Tibial artery (tissue), 4 donors: ENCODE measurements at places on chromosomes 13 and 19.

DNA sequence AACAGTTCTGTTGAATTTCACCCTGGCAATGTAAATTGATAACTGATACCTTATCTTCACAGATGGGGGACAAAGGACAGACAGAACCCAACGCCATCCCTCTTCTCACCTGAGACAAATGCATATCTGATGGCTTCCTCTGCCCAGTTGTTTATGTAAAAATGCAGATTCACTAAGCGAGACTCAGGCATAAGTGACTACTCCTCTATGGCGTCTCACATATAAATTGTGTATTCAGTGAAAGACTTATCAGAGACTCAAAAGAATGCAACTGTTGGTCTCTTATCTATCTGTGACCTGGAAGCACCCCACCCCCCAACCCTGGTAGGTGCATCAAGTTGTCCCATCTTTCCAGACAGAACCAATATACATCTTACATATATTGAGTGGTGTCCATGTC, 13.3 kb upstream of the CALM3 start:
- no peak for DNase-seq

- no peak for DNase-seq
These were observed 59.6 kb downstream of the RBM26 start for GRCh38 chr13:79346300-79346914.

- no peak for DNase-seq
These were observed 2.1 kb downstream of the P2RY11 start for GRCh38 chr19:10113592-10113963.

GRCh38 chr13:20714161-20714560, 10.7 kb downstream of the IL17D start:
- DNase-seq: no peak

DNA sequence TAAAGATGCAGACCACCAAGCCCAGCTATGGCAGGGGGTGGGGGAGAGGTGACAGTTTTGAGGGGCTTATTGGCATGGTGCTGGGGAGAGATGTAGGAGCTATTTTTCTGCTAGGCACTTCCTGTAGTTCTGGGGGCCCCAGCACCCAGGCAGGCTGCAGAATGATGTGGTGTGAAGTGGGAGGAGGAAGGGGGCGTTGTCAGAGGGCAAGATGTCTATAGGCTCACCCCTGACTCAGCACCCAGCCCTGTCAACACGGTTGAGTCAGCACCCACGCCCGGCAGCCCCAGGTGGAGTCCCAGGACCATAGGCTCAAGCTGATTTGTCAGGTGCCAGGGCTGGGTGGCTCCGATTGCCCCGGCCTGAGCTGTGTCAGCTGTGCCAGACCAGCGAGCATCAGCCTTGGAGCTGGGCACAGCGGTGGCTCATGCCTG, 5.8 kb downstream of the KLF2 start:
- DNase-seq: peak; percentile 58

DNA sequence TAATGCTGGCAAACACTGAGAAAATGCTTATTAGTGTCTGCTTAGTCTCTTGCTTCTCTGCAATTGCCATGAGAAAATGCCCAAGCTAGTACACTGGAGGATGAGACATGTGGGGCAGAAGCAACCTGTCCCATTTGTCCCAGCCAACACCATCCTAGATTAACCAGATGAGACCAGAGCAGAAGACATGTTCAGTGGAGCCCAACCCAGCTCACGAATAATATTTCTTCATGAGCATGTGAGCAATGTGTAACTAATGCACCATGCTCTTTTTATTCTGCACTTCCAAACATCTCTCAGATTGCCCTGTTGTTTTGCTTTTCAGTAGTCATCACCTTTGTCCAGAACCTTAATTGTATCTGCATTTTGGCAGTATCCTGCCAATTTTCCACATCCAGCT, 21.4 kb downstream of the KL start:
- DNase-seq: no peak

GRCh38 chr19:44212866-44213346, 574 bp downstream of the ZNF227 start:
- DNase-seq: no peak

DNA sequence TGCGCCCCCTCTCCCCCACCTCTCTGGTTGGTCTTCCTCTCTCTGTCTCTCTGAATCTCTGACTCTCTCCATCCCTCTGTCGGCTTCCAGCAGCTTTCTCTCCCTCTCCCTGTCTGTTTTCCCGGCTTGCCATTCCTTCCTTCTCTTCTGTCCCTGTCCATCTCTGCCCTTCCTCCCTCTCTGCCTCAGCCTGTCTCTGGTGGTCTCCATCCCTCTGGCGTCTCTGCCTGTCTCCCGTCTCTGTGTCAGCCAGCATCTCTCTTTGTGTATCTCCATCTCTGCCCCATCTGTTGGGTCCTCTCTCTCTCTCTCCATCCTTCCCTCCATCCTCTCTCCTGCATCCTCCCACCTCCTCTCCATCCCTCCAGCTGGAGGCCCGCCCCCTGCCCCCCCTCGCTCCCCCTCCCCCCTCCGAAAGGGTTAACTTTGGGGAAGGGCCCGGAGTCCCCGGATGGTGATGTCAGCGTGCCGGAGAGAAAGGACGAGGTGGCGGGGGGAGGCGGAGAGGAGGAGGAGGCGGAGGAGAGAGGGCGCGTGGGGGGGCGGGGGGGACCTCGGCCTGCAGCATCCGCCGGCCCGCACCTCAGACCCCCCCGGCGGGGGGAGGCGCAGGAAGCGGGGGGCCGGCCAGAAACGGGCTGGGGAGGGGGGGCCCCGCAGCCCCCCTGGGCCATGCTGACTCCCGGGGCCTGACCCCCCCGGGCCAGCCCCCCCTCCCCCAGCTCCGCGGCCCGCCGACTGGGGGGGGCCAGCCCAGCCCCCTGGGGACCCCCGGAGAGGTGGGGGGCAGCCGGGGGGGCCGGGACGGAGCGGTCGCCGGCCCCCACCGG, at the start of gene BRSK1:
TSS of gene BRSK1 (plus strand) at position 450 of the 830 bp plus-strand sequence. CDS start 446 bp downstream, outside the sequence.
- no peak for DNase-seq

GRCh38 chr19:964761-965694, 19.1 kb upstream of the WDR18 start:
- DNase-seq: no peak

DNA sequence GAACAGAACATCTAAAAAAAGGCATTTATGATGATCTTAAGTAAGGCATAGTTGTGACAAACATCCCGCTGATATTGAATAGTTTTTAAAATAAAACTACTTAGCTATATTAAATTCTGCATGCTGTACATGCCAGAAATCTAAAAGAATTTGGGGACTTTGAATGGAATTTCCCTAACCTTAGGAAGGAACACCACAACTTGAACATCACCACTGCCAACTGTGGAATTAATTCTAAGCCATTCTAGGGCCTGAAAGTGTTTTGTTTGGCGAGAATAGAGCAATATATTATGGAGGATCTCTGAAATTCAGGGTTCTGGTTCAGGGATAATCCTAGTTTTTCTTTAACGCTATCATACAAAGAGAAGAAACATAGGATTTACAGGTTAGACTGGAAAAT, 17.8 kb upstream of the LATS2 start:
- no peak for DNase-seq

- DNase-seq: no peak
These were observed 101.9 kb downstream of the TEX29 start for GRCh38 chr13:111422348-111422747.

- no peak for DNase-seq
These were observed 2.0 kb upstream of the ZIC2 start for GRCh38 chr13:99979453-99980200.

GRCh38 chr19:41939861-41940730, 11.8 kb upstream of the ERFL start:
- DNase-seq: no peak

DNA sequence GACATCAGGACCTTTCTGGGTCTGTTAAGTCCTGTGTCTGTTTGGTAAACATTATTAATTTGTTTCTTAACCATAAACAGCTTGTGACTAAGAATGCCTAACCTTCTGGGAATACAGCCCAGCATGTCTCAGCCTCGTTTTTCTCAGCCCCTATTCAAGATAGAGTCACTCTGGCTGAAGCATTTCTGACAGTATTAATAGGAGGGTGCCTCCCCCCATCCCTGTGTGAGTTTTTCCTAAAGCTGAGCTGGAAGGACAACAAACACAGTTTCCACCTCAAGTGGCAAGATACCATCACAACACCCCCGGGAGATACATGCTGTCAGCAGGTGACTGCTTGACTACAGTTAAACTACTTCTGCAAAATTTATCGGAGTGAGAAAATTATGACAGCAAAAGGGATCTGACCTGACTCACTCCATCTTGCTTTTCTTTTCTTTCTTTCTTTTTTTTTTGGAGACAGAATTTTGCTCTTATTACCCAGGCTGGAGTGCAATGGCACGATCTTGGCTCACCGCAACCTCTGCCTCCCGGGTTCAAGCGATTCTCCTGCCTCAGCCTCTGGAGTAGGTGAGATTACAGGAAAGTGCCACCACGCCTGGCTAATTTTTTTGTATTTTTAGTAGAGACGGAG, 59.3 kb upstream of the ABCC4 start:
- no peak for DNase-seq

GRCh38 chr19:37997911-37998344, 90.9 kb downstream of the SIPA1L3 start:
- no peak for DNase-seq

- DNase-seq: no peak
These were observed 25.2 kb downstream of the MCF2L start for GRCh38 chr13:112994084-112994780.

DNA sequence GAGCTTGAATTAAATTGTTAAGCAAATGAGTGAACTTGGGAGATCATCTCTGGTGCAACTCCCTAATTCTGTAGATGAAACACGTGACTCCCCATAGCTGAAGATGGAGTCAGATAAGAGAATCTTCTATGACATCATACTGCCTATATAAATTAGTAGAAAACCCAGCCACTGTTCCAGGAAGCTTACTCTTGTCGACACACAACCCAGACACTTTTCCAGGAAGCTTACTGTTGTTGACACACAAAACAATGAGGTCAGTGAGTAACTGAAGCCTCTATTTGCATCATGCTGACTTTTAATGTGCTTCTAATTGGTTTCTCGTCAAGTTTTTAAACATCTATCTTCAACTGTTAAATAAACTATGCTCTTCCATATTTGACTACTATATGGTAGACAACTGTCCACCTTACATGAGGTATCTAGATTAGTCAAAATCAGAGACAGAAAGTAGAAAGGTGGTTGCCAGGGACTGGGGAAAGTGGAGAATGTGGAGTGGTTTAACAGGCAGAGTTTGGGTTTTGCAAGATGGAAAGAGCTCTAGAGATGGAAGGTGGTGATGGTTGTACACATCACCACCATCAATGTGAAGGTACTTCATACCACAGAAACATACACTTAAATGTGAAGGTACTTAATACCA, 168.2 kb downstream of the FGF14 start:
- DNase-seq: no peak

DNA sequence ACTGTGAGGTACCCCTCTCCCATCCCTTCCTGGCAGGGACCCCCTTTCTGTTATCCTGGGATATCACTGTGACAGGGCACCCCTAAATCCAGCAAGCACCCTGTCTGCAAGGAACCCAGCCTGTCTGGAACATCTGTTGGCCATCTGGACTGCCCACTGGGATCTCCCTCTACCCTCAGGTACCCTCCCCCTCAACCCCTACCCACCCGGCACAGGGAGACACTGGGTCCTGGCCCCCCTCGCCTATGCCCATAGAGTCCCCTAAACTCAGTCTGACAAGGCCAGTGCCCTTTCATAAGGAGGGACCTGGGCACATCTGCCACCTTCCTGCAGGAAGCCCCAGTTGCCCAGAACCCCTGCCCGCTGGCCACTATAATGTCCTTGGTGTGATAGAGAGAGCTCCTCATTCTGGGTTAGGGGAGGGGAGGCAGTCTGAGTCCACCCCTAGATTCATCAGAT, 2.8 kb upstream of the SLC27A5 start:
- no peak for DNase-seq

DNA sequence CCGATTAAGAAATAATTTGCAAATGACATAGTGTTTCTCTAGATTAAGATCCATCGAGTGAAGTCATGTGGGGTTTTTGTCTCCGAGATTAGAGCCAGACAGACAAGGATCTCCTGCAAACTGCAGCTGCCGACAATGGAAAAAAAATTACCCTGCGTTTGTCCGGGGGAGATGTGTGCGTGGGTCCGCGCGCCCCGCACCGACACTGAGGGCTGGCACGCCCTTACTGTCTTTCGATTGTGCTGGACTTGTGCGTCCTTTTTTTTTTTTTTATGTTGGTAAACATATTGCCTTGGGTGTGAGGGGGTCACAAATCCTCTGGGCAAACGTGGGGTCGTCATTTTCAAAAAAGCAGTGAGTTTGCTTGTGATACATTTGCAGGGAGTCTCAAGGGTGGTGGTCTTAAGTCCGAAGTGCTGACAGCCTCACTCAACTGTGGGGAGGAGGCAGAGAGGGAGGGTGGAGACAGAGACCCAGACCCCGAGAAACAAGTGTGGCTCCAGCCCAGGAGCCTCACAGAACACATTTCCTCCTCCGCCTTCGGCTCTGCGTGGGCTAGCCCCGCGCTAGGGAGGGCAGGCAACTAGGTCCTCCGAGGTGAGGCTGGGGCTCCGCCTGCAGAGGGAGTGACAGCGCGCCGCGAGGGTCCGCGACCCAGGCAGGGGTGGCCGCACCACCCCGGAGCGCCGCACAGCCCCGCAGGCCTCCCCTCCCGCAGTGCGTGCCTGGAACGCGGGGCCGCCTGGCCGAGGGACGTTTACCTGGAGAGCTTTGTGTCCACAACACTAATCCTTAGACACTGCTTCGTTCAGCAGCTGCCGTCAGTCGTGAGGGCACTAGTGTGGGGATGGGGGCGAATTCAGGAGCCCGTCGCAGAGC, 11.7 kb upstream of the SOX1 start:
- DNase-seq: no peak

GRCh38 chr19:7550987-7551761, 15.7 kb downstream of the PNPLA6 start:
- peak; percentile 41 for DNase-seq

GRCh38 chr19:29682236-29682895, 17.1 kb downstream of the PLEKHF1 start:
- DNase-seq: no peak

DNA sequence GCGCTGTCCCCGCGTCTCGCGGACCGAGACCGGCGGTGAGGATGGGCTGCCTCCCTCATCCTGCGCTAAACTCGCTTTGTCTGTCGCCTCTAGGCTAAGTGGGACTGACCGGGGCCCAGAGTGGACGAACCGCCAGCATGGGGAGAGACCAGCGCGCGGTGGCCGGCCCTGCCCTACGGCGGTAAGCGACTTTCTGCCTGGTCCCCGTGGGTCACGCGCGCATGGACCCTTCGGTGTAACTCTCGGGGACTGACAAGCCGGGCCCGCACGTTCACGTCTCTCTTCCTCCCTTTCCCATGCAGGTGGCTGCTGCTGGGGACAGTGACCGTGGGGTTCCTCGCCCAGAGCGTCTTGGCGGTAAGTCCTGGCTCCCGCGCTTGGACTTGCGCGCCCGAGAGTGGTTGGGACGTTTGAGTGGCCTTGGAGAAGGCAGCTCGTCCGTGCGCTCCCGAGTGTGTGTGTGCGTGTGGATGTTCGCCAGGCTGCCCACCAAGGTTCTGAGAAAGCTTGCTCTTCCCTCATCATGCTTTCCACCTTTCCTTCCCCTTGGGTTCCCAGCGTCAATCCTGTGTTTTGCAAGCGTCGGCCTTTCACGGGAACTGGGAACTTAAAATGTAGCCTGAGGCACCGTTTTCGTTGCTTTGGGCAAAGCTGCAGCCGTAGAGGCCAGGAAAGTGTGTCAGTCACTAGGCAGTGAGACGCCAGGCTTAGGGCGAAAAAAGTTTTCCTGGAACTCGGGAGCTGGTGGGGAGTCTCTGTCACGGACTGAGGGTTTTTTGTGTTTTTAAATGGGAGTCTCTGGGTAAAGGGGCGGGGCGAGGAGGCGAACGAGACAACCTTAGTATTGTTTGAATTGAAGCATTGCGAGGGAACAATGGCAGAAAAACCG, 927 bp downstream of the COL4A2 start:
- DNase-seq: no peak
